NCI-H1930 (cell line): ENCODE measurements at places on chromosomes 1 and 21.

GRCh38 chr21:26572702-26573381 lies at the start of gene CYYR1:
CYYR1 (minus strand) TSS chr21:26573286; CDS start chr21:26572940, 346 bp downstream.
- no peak for DNase-seq

DNA sequence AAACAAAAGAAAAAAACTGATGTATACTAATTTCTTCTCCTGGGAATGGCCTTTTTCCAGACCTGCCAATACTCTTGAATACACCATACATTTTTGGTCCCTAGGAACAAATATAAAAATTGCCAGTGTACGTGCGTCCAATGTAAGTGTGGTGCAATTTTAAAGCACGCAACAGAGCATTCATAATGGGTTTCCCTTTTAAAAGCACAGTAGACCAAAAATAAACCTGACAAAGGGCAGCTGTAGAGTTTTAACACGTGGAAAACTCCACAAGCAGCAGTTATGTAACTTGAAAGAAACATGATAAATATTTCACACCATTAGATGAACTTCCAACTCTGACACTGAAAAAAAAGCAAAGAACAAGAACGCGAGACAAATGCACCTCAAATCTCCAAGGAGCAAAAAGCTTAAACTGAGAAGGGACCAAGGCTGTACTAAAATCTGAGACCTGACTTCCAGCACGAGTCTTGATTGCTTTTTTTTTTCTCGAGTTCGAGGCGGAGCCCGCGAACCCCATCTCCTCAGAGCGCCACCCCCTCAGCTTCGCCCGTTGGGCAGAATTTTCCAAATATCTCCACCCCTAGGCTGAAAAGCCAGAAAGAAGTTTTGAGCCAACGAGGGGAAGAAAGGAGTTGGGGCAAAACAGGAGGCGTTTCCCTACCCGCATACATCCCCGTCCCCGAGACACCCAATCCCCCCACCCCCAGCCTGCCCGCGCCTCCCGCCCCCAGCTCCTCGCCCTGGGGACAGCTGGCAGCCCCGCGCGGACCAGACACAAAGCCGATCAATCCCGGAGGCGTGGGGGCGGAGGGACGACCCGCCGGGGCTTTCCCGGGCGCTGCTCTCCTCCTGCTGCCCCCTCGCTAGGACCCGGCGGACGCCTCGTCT lies at the start of gene JAM2:
TSS of gene JAM2 (plus strand) at position 599 of the 891 bp plus-strand sequence. CDS start 564 bp downstream, outside the sequence.
- DNase-seq: no peak

DNA sequence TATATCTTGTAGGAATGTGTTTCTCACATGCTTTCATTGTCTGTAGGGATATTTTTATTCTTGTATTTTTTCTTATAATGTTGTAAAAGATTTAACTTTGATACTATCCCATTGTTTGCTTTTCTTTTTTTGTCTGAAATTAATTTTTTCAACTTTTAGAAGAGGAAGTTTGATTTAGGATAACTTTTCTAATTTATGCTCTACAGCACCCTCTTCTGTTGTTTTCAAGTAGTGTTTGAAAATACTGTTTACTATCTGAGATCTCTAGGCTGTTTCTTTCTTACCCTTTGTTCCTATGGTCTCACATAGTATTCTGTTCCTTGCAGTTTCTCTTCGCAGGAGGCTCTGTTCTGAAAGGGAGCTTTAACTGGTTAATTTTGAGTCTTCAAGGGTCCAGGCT lies 21.9 kb downstream of the ABCD3 start:
- DNase-seq: no peak

DNA sequence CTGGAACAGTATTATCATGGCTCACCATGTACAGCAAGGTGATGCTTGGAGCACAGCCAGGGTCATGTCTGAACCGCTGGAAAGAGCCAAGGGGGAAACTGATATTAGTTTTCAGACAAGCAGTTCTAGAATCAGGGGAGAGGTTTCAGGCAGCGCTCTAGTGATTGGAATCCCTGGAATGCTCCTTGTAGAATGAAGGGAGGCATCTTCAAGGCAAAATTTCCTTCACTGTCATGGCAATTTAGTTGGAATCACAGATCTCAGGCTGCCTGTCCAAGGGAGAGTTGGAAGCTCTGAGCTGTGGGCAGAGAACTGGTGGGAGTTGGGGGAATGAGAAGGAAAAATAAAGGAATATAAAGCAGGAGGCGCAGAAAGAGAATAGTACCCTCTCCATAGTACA lies 737.1 kb downstream of the PTPRU start:
- DNase-seq: no peak

- DNase-seq: no peak
Observed at GRCh38 chr1:25720624-25721023, 79.4 kb upstream of the SELENON start.
